A549 treated with Hydrocortisone at 1 μM for 4 hours (cell line): ENCODE measurements at places on chromosomes 2 and 18. TPM values are rescaled to one million over a fixed set of nuclear protein-coding genes. Genes with fewer than 3 reads are reported as not detected.

ATP6V1B1 gene
- 1.9 to 3.6 TPM (median 2.5 TPM) in 5 replicates for total RNA-seq

DPYSL5 gene
- total RNA-seq: 3.8 to 6.2 TPM (median 5.2 TPM) in 5 replicates

ARPC2 gene
- 291 to 305 TPM (median 299 TPM) in 5 replicates for total RNA-seq

VIL1 gene
- total RNA-seq: 0.17 to 0.38 TPM (median 0.35 TPM) in 5 replicates

DTYMK gene
- 110 to 151 TPM (median 135 TPM) in 5 replicates for total RNA-seq

DPP4 gene
- 0.61 to 1.2 TPM (median 0.76 TPM) in 5 replicates for total RNA-seq

ASXL3 gene
- not detected in 5 replicates for total RNA-seq

VIT gene
- not detected in 5 replicates for total RNA-seq

ASB18 gene
- total RNA-seq: not detected in 5 replicates

ANKRD29 gene
- total RNA-seq: 12.4 to 18.9 TPM (median 18.0 TPM) in 5 replicates

RUFY4 gene
- 0.09 TPM in 1 of 5 replicates, not detected in the others for total RNA-seq

BOK gene
- 27.7 to 38.3 TPM (median 35.8 TPM) in 5 replicates for total RNA-seq

PMAIP1 gene
- 12.0 to 16.3 TPM (median 14.8 TPM) in 5 replicates for total RNA-seq

SERPINB2 gene
- total RNA-seq: 0.07 to 0.12 TPM (median 0.07 TPM) in 3 of 5 replicates, not detected in the others

PER2 gene
- 5.7 to 7.5 TPM (median 6.4 TPM) in 5 replicates for total RNA-seq

GAREM1 gene
- 4.6 to 6.4 TPM (median 5.2 TPM) in 5 replicates for total RNA-seq

ST8SIA3 gene
- total RNA-seq: not detected in 5 replicates

PSMA8 gene
- not detected in 5 replicates for total RNA-seq

SNTG2 gene
- total RNA-seq: not detected in 5 replicates

PHOSPHO2 gene
- total RNA-seq: 1.7 to 3.8 TPM (median 3.0 TPM) in 5 replicates

DOCK10 gene
- 21.5 to 37.1 TPM (median 22.0 TPM) in 5 replicates for total RNA-seq

CD8B2 gene
- total RNA-seq: not detected in 5 replicates

NAT8 gene
- total RNA-seq: not detected in 5 replicates

DNPEP gene
- total RNA-seq: 58.3 to 67.2 TPM (median 62.6 TPM) in 5 replicates

GMCL1 gene
- total RNA-seq: 7.8 to 12.2 TPM (median 10.7 TPM) in 5 replicates

AOX1 gene
- total RNA-seq: 4.1 to 8.6 TPM (median 4.8 TPM) in 5 replicates

ATP8B1 gene
- 6.0 to 8.9 TPM (median 6.8 TPM) in 5 replicates for total RNA-seq

SLC9A2 gene
- 2.8 to 3.8 TPM (median 3.0 TPM) in 5 replicates for total RNA-seq

SERPINB7 gene
- total RNA-seq: 1.3 to 3.3 TPM (median 2.2 TPM) in 5 replicates

DCC gene
- total RNA-seq: not detected in 5 replicates
